ENCODE measurements at places on chromosomes 5 and 9.

- DNase-seq, result no peak
Measured at GRCh38 chr5:104053353-104053649, 490.7 kb upstream of the NUDT12 start.

DNA sequence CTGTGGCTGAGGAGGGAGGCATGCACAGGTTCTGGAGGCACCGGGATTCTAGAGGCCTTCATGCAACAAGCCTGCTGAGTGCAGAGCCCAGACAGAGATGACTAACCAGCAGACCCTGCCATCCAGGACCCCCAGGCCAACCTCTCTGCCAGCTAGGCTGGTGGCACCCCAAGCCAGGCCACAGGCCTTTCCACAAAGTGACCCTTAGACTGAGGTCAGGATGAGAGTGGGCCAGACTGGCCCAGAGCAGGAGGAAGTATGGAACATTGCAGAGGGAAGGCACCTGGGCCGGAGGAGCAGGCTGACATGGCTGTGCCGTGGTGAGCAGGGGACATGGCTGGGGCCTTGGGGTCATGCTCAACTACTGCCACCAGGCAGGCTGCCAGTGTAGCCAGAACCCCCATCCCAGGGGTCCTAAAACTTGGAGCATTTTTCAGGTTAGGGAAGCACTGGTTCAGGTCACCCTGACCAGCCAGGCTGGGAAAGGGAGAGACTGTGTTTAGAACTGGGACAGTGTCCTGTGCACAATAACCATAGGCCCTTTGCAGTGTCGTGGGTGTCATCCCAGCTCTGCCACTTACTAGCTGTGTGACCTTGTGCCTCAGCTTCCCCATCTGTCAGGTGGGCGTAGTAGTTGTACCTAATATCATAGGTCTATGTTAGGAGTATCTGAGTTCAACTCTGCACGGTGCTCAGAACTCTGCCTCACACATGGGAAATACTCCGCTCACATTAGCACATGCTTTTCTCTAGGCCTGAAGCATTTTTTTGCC, 17.3 kb downstream of the TCF7 start:
- DNase-seq, result no peak

DNA sequence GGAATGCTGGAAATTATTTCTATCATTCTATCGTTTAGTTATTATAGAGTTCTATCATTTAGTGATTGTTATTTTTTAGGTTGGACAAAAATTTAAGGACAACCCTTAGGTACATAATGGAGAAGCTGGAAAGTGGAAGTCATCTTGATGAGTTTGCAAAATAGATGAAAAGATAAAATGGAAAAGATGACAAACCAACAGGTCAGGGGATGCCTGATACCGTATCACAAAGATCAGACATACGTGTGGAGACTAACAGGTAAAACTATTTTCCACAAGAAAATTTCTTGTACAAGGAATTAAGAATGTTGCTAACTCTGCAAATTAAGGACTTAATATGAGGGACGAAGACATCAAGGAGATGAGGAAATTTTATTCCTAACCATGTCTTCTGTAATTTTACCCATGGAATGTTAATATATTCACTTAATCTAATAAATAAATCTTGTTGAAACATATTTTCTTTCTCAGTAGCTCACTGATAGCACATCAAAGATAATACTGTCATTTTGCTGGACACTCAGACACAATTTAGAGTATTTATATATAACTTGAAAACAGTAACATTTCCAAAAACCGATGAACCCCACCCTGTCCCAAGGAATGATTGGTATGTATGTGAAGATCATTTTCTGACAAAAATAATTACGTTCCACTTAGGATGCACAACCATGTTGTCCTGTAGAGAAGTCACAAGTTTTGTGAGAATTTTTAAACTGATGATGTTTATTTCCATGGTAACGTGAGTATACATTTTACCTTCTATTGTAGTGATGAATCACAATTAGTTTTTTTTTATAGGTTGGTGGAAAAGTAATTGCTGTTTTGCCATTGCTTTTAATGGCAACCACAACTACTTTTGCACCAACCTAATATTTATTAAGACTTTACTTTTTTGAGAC, 2.6 kb downstream of the LURAP1L start:
- no peak for DNase-seq

- DNase-seq, result no peak
Measured at GRCh38 chr9:107485458-107486043, 4.0 kb downstream of the KLF4 start.

DNA sequence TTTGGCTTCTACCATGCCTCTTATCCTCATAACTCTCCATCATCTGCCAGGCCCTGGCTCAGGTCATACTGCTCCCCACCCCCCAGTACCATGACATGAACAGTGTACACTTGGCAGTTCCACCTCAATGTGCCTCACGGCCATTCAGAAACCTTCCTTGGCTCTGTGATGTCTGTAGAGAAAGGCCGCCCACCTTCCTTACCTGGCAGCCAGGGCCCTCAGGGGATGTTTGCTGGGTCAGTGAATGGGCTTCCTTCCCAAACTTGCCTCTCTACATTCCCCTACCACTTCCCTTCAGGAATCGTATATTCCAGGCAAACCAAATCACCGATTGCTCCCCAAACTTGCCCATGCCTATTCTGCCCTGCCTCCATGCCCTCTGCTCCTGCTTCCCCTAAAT, 101.1 kb downstream of the PSD2 start:
- no peak for DNase-seq

DNA sequence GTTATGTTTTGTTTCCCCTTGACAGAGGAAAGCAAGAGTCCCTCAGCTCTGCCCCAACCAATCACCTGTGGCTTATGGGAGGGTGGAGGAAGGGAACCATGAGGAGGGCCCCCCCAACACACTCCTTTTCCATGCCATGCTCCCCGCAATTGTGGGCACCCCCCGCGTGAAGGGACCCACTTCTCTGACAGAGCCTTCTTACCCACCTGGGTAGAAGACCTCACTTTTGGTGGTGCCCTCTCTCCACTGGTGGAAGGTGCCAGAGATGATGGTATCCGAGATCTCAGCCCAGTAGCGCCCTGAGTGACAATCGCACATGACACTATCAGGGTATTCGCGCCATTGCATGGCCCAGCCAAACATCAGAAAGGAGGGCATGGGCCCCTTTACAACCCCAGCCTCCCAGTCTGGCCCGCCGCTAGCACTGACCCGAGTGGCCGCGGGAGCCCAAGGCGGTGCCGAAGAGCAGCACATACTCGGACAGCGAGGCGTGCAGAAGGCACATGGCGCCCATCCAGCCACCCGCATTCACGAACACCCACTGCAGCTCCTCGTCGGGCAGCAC, 714 bp downstream of the SIGMAR1 start:
- peak; percentile 18 for DNase-seq

Measured in activated CD4-positive, CD25-positive, alpha-beta regulatory T cell (primary cell).